ENCODE measurements at places on chromosomes 1 and 21. TPM values are rescaled to one million over a fixed set of nuclear protein-coding genes. Genes with fewer than 3 reads are reported as not detected.

The FCMR gene
- 1.2 TPM for total RNA-seq

The SPRR2F gene
- total RNA-seq, result not detected

The HRNR gene
- total RNA-seq, result not detected

The REN gene
- total RNA-seq, result not detected

The GREM2 gene
- total RNA-seq, result not detected

The FMOD gene
- total RNA-seq, result not detected

The TRPM2 gene
- not detected for total RNA-seq

The SLC9C2 gene
- total RNA-seq, result not detected

GRCh38 chr1:1264868-1265272, 8.8 kb downstream of the UBE2J2 start:
- H3K36me3 ChIP-seq, result peaks cover 10% of the 10 kb centered on the region
- peak overlapping the region; percentile 44 for H3K27ac ChIP-seq
- no peak overlapping the region for H3K4me3 ChIP-seq
- no peaks in the 10 kb centered on the region for H3K4me1 ChIP-seq

- no peaks in the 10 kb centered on the region for H3K27me3 ChIP-seq
- no peak overlapping the region for H3K4me3 ChIP-seq
- H3K4me1 ChIP-seq, result 0 out of 2 replicates have a peak, but pooled peaks cover 4% of the 10 kb centered on the region
- H3K27ac ChIP-seq, result no peak overlapping the region
- H3K36me3 ChIP-seq, result peaks cover 57% of the 10 kb centered on the region
- DNase-seq, result no peak
Observed at GRCh38 chr1:169869426-169869825, 24.3 kb downstream of the SCYL3 start.

- H3K27ac ChIP-seq, result no peak overlapping the region
- H3K4me1 ChIP-seq, result no peaks in the 10 kb centered on the region
- no peaks in the 10 kb centered on the region for H3K27me3 ChIP-seq
- no peak for DNase-seq
Observed at GRCh38 chr1:42504535-42505128, 41.5 kb downstream of the CCDC30 start.

DNA sequence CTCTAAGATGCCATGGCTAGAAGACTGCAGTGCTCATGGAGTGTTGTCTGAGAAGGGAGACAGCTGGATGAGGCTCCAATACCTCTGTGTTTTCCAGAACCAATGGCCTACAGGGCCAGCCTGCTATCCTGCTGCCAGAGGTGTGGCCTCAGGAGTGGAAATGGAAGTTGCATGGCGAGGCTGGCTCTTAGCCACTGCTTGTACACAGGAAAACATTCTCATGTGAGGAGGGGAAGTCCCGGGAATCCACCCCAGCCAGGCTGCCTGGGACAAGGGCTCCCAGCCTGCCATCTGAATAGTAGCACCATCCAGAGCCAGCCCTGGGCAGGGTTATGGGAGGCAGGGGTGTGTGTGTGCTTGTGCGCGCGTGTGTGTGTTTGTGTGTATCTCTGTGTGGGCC, 56.5 kb downstream of the SDC3 start:
- H3K4me3 ChIP-seq, result no peak overlapping the region
- DNase-seq, result no peak
- H3K4me1 ChIP-seq, result no peaks in the 10 kb centered on the region

- DNase-seq, result no peak
- H3K4me3 ChIP-seq, result no peak overlapping the region
- no peaks in the 10 kb centered on the region for H3K27me3 ChIP-seq
- H3K4me1 ChIP-seq, result peaks cover 25% of the 10 kb centered on the region
- H3K36me3 ChIP-seq, result no peaks in the 10 kb centered on the region
Observed at GRCh38 chr1:206683313-206683712, 1.4 kb upstream of the MAPKAPK2 start.

DNA sequence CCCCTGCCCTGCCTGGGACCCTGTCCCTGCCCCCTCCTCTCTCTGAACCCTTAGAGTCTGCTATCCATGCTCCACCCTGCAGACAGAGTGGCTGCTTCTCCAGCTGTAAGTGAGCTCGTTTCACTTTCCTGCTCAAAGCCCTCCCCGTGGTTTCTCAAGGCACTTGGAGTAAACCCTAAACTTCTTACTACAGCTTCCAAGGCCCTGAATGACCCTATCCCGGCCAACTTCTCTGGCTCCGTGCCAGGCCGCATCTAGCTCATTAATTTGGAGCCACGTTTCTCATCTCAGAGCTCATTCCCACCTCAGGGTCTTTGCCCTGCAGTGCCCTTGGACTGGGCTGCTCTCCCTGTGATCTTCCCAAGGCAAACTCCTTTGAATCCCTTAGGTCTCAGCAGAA, 235.1 kb upstream of the RUNX1 start:
- H3K27me3 ChIP-seq, result no peaks in the 10 kb centered on the region
- no peak overlapping the region for H3K27ac ChIP-seq
- H3K36me3 ChIP-seq, result no peaks in the 10 kb centered on the region
- no peak overlapping the region for H3K4me3 ChIP-seq

DNA sequence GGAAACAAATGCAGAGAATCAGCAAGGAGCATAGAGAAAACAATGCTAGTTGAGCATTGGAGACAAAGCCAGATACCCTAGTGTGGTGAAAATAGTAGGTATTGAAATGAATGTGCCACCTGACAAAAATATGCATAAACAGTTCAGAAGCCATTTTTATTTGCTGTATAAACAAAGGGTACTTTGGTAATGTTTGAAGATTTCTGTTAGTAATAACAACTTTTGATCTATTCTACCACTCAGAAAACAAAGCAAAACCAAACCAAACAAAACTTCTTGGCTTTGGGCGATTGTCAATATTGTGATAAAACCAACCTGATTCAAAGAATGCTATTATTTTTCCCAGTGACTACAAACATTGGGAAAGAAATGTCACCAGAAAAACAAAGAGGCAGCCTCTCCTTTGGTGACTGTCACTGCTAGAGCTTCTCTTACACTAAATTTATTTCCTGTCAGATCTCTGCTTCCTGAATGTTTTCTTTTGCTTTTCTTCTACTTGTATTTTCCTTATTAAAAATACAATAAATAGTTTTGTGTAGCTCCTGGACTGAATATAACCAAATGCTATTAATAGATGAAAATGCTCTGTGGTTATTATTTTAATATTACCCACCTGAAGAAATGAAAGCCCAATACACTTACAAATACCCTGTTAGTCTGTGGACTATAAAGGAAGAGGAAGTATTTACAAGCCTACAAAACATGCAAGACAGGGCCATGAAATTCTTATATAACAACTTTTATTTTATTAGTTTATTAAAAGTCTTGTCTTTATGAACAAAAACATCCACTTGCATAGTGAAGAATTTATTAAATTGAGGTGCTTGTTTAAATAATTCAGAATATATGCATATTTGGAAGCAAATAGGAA, 5.7 kb downstream of the ATP6V1G3 start:
- DNase-seq, result no peak
- H3K4me3 ChIP-seq, result no peak overlapping the region
- H3K27me3 ChIP-seq, result no peaks in the 10 kb centered on the region
- H3K4me1 ChIP-seq, result no peaks in the 10 kb centered on the region

DNA sequence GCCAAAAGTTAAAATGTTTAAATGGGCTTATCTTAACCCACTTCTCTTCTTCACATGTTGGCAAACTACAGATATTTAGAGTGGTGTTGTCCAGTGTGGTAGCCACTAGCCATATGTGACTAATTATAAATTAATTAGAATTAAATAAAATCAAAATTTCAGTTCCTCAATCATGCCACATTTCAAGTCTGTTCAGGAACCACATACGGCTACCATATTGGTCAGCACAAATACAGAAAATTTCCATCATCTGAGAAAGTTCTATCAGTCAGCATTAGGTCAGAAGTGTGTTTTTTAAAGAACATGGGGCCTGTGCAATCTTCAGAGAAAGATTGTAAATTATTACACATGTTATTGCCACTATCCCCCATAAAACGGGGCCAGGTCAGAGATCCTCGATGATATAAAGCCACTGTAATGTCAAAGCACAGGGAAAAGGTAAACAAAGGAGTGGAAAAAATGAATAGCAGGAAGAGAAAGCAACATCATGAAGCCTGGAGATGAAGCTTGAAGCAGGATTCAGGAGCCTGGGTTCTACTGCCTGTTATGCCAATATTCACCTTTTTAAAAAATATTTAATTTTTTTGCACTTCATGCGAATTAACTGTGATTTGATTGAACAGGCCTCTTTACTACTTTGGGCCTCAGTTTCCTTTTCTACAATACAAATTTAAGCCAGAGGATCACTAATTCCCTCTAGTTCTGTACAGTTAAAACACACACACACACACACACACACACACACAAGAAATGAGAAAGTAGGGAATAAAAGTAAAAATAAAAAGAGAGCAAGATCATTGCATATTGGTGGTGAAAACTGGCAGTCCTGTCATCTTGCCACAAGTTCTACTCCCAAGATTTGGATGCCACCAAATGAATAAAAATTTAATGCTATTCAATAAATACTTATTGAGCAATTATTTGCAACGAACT, 2.3 kb downstream of the RSBN1 start:
- H3K36me3 ChIP-seq, result peaks cover 5% of the 10 kb centered on the region
- DNase-seq, result no peak
- H3K4me1 ChIP-seq, result peaks cover 36% of the 10 kb centered on the region
- no peaks in the 10 kb centered on the region for H3K27me3 ChIP-seq
- peak overlapping the region; percentile 72 for H3K4me3 ChIP-seq
- 0 out of 2 replicates have a peak overlapping the region, but pooled peaks have one; percentile 4 for H3K27ac ChIP-seq

- peak; percentile 6 for DNase-seq
- peak overlapping the region; percentile 4 for H3K4me3 ChIP-seq
- no peaks in the 10 kb centered on the region for H3K27me3 ChIP-seq
- H3K36me3 ChIP-seq, result no peaks in the 10 kb centered on the region
- peak overlapping the region; percentile 75 for H3K27ac ChIP-seq
Observed at GRCh38 chr1:239858529-239858928, 233.2 kb upstream of the FMN2 start.
